ENCODE measurements at places on chromosomes 4 and X.

- DNase-seq, result no peak
Measured at GRCh38 chrX:46759645-46759974, 692 bp upstream of the SLC9A7 start.

DNA sequence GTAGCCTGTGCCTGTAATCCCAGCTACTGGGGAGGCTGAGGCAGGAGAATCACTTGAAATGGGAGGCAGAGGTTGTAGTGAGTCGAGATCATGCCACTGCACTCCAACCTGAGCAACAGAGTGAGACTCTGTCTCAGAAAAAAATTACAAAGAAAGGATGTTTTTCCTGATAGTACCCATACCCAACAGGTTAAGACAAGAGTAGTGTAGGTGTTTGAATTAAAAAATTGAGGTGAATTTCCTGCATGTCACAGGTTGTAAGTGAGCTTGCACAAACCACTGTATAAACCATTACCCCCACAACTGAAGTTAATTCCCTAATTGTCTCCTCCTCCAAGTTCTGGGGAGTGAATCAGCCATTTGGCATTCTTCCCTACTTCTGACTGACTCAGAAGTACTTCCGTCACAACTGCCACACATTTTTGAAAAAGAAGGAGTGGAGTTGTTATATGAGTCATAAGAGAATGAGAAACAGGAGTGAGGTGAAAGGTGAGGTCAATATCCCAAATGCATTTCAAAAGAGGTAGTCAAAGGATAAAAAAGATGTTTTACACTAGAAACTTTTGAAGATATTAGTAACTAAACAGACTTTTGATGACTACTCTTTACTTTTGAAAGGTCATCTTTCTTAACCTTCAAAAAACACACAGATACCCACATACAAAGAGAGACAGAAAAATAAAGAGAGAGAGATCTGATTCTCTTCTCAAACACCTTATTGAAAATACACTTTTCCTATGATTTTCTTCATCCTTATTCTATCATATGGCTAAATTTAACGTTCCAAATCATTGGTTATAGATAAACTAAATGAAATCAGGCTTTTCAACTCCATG lies 134.5 kb downstream of the BTC start:
- no peak for DNase-seq

GRCh38 chr4:94564252-94564651 lies 112.5 kb downstream of the PDLIM5 start:
- no peak for DNase-seq

DNA sequence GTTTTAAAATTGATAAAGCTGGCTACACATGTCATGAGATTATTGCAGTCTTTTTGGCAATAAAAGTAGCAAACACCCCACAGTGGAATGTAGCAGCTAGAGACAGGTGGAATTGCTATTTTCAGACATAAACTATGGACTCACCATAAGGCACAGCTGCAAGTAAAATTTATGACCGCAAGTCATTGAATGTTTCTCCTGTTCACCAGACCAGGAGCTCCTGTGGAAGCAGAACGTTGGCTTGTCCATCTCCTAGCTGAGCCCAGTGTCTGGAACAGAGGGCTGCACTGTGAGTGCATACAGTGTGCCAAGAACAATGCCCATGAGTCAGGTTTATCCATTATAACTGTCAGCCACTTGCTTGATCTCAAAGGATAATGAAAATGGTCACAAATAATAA lies 538.2 kb downstream of the INPP4B start:
- DNase-seq, result no peak

DNA sequence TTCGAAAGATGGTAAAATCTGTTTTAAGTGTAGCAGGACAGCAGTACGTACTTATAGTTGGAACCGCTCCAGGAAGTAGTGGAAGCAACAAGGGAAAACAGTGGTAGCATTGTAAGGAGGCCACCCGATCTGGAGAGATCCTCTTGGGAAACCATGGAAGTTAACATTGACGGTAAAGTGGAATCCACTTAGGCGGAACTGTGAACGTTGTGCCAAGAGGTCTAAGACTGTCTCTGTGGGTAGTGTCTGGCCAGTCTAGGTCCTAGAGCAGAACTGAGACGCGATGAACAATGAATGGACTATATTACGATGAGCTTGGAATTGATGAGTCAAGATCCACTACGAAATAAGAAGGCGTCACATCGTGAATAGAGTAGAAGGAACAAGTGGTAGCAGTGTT lies 124.0 kb downstream of the TENM3 start:
- no peak for DNase-seq

GRCh38 chr4:41205854-41206460 lies 8.4 kb downstream of the APBB2 start:
- DNase-seq, result no peak
